Activated CD4-positive, alpha-beta memory T cell treated with anti-CD3 and anti-CD28 coated beads, Interleukin-2, amount 10 ng/mL, durations not matched to agents 7 days and 5 days (primary cell): ENCODE measurements at places on chromosomes 12 and 14. TPM values are rescaled to one million over a fixed set of nuclear protein-coding genes. Genes with fewer than 3 reads are reported as not detected.

DNA sequence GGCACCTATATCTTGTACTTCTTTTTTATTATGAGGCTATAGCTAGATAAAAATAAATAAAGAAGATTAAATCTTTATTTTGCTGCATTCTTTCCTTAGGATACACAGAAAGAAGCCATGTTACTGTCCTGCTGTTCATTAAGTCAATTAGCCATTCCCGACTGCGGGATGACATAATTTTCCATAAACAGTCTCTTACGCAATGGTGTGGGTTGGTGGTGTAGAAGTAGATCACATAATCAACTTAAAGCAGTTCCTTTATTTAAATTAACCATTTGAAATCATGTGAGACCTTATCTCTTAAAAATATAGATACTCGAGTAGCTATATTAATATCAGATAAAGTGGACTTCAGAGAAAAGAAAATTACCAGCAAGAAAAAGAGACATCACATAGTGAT lies 40.2 kb downstream of the TAOK3 start:
- DNase-seq = no peak

DNA sequence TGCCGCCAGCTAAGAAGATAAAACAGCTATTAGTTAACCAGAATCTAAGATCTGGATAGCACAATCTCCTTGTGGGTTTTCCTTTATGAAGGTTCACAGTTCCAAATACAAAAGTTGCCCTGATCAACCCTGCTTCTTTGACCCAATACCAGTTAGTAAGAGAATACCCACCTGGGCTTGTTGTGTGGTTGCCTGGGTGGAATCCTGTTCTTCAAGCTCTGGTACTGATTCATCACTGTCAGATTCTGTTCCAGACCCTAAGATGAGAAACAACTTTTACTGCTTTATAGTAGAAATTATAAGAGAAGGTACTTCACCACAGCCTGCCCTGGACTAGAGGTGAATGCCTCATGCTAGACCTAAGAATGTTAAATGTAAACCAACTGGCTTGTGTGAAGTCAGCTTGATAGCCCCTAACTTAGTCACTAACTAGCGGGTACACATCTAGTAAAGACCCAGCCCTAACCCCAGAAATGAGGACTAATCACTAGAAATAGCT lies 10.6 kb downstream of the NACA start:
- DNase-seq = no peak

DNA sequence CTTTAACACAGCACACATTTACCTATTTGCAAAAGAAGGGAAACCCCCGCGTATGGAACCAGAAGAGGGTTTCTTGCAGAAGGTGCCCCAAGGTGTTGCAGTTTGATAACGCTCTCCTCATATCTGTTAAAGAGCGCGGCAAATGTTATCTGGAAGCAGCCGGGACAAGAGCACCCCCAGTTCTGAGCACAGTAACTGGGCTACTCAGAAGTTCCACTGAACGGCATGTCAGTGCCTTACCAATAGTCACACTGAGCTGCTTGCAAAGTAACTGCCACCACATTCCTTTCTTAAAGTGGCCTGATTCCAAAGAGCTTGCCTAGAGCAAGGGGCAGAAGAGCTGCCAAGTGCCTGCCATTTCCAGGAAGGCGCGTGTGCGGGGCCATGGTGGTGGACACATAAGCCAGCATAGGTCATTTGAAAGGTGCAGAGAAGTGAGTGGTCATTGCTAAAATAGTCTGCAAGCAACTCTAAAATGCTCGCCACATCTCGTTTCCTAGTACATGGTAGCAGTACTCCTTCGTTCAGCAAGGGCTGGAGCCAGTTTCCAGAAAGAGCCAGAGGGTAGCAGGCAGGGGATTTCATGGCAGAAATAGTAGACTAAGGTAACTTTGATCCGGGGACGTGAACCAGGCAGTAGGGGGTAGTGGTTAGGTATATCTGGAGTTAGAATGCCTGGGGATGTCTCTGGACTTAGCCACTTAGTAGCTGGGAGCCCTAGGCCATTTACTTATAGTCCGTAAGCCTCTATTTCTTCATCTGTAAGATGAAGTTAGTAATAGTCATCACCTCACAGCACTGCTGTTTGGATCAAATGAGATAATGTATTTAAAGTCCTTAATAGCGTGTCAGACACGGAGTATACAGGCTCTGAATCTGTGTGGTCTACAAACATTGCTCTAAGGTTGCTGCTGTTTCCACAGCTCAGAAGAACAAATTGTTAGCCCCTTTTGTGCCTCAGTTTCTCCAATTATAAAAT lies 37.6 kb downstream of the SPTB start:
- no peak for DNase-seq

GRCh38 chr12:115322275-115322674 lies 638.3 kb upstream of the TBX3 start:
- DNase-seq = no peak

DNA sequence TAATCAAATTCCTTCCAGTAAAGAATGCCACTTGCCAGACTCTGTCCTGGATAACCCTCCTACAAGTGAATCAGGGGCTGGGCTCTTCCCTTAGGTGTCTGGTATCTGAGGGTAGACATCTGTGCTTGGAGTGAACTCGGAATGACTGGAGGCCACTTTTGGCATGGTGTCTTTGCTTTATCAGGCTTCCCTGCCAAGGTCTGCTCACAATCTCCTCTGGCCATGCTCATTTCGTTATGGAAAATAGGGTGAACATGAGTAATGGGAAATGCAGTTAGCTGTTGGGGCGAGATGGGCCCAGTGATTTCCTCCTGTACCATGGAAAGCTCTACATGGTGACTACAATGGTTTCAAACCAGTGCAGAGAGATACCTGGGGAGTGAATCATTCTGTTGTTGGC lies 212.9 kb downstream of the NRXN3 start:
- DNase-seq = no peak

- DNase-seq = no peak
Observed at GRCh38 chr12:93108985-93109384, 179.9 kb upstream of the EEA1 start.

DNA sequence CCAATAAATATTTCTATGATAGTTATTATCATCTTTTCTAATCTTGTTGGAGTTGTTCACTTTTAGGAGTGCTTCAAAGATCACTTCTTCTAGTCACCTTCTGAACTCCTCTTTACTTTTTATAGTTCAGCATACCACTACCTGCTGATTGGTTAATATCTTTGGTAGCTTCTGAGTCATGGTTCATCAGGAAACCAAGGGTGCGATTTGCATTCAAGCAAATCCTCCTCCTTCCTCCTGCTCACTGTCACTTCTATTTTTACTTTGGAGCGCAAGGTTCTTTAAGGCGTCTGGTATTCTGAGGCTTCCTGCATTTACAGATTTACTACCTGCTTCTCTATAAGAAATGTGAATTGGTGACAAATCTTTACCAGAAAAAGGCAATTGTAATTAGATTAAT lies 24.0 kb downstream of the SYT1 start:
- no peak for DNase-seq

DNA sequence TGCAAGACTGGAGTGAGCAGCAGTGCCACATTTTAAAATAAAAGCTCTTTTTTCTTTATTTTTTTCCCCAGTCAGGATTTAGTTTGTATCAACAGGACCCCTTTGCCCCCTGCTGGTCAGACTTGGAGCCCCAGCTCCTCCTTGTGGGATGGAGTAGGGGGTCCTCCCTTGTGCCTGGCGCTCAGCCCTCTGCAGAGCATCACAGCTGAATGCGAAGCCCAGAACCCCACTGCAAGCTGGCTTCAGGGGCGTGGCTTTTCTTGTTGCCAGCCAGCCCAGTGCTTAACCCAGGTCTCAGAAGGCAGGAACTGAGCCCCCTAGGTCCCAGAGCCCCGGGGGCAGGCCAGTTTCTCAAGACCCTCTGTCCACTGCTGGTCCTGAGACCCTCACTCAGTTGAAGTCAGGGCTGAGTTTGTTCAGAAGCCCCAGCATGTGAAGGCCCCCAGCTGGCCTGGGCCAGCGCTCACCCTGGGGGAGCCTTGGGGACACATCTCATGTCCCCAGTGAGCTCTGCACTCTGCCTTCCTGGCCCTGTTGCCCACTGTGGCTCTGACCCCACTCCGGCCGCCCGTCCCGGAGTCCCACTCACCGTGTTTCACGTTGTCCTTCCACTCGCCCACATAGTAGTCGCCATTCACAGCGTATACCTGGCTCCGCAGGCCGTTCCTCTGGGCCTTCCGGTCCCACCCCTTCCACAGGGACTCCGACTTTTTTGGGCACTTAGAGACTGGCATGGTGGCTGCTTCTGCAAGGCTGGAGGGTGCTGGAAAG lies 519 bp downstream of the MORN3 start:
- DNase-seq = peak; percentile 57

DNA sequence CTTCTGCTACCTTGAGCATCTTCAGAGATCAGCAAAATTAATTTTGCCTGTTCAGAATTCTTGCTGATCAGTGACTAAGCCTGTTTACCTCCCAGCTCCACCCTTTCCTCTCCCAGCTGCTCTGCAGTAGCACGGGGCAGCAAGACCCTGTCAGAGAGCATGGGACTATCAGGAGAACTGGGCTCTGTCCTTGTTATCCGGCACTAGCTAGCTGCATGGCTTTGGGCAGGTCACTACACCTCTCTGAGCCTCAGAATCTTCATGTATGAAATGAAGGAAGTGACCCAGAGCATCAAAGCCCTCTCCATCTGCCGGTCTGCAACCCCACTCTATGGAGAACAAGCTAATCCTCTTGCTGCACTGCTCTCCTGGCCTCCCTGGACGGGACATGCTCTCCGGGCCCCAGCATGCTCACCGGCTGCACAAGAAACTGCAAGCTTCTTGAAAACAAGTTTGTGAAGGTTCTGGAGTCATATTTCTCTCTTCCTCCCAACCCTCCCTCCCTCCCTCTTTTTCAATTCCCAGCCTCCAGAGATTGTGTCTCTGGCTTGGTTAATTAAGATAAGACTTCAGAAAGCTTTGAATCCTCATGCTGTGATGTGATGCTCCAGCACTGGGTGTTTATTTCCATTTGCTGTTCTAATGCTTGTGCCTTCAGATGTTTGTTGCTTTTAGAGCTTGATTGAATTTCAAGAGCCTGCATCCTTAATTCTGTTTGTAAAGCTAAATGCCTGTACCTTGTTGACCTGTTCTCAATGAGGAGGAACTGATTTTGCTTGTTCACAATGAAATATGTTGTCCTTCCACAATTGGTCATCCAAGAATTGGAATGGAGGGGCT lies 101.1 kb downstream of the CRACR2A start:
- DNase-seq = no peak

DNA sequence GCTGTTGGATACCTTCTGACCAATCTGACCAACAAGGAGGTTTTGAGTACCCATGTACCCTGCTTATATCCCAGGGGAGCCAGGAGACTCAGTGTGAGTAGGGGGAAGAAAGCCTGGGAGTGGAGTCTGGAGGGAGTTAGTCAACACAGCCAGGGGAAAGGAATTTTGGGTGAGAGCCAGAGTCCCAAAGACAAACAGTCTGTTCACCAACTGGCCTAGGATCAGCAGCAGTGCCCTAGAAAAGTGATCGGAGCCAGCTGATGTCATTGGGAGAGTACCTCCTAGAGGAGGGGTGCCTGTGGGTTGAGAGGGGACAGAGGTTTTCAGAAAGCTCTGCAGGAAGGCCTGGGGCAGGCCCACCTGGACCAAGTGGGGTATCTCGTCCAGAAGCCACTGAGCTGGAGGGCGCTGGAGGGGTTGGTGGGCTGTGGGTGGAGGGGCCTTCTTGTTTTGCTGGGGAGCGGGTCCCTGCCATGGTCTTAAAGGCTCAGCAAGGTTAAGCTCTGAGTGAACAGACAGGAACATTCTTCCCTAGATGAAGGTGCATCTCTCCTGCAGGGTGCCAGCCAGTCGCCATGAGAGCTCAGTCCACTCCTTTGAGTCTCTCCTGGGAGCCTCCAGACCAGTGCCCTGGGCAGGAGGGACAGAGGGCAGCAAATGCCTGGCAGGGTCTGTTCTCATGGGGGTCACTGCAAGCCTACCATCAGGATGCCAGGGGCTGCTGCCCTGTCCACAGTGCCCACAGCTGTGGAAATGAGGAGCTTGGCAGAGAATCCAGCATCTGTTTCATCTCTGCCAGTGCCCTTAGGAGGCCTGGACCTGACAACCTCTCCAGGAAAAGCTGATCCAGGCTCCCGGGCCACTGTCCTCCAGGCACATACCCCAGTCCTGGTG lies 63.6 kb downstream of the CHGA start:
- no peak for DNase-seq

GRCh38 chr12:57766464-57767304 lies at the start of gene CYP27B1:
Gene CYP27B1 (minus strand): TSS chr12:57767078. CDS start chr12:57767041, 37 bp downstream.
- DNase-seq = no peak

DNA sequence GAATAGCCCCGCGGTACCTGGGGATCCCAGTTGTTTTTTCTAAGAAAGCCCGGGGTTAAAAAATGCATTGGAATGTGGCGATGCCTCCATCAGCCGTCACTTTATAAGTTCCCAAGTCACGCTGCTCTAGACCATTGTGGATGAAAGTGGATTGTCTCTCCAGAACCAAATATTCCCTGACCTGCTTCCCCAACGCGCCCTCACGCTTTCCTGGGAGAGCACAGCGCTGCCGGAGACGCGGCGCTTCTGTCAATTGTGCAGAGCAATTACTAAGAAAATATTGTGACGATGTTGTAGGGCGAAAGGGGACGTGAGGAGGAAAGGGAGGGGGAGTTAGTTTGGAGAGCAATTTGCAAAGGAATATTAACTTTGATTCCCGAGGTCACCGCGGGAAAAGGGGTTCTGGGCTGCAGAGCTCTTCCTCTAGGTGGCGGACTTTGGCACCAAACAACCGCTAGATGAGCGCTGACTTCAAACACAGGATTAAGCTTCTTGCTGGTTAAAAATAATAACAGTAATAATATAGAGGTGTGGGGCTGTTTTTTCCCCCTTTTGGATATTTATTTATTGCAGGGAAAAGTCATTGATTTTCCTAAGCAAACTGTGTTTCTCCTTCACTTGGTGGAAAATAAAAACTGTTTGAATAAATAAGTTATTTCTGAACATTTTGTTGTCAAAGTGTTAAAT lies 9.6 kb upstream of the FOXG1 start:
- no peak for DNase-seq

DNA sequence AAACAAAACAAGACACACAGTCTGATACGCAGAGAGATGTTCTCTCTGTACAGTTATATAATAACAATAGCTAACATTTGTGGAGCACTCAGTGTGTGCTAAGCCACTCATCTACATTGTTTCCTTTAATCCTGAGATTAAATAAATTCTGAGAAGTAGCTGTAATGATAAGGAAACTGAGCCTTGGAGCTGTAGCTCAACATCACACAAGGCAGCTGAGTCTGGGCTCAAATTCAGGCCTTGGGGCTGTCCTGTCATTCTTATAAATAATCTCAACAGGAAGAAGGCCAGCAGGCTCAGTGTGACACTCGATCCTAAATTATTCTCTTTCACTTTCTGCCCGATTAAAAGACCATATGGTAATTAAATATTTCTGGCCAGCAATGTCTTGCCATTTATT lies 24.5 kb downstream of the CDKN1B start:
- no peak for DNase-seq

- DNase-seq = no peak
Observed at GRCh38 chr14:19920021-19920657, at the start of gene OR4K5. Gene OR4K5 (plus strand): TSS chr14:19920607. CDS start chr14:19920607, 0 bp downstream.

SDSL gene
- total RNA-seq = not detected

AQP2 gene
- total RNA-seq = not detected

KRT75 gene
- not detected for total RNA-seq

PZP gene
- not detected for total RNA-seq

CEBPE gene
- 0.25 TPM for total RNA-seq

KRT86 gene
- total RNA-seq = 0.23 TPM
